Upper lobe of left lung (tissue), 6 donors: ENCODE measurements at places on chromosomes 1 and 21. TPM values are rescaled to one million over a fixed set of nuclear protein-coding genes. Genes with fewer than 3 reads are reported as not detected.

Gene SLFNL1
- 5.3 TPM for total RNA-seq

- no peak overlapping the region for H3K4me3 ChIP-seq
- H3K4me1 ChIP-seq: no peaks in the 10 kb centered on the region
- no peak overlapping the region for H3K27ac ChIP-seq
- DNase-seq: no peak
- H3K36me3 ChIP-seq: no peaks in the 10 kb centered on the region
Measured at GRCh38 chr1:210681158-210681557, 352.5 kb downstream of the HHAT start.

DNA sequence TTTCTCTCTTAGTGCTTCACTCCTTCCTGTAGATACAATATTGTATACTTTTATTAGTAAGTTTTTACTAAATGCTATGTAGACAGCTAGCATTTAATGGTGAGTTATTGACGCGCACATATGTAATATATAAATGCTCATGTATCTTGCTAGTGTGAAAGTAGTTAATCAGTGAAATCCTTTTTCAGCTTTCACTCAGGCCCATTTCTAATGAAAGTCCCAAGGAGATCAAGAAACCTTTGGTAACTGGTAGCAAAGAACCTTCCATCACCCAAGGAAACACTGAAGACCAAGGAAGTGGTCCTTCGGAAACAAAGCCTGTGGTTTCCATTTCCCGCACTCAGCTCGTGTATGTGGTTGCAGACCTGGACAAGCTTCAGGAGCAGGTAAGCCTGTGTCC is 27.2 kb downstream of the AGT start:
- H3K27ac ChIP-seq: no peak overlapping the region
- peaks cover 97% of the 10 kb centered on the region for H3K36me3 ChIP-seq
- no peak for DNase-seq
- no peaks in the 10 kb centered on the region for H3K4me1 ChIP-seq

Gene FCRL5
- 0.61 TPM for total RNA-seq

Gene OPTC
- total RNA-seq: not detected

DNA sequence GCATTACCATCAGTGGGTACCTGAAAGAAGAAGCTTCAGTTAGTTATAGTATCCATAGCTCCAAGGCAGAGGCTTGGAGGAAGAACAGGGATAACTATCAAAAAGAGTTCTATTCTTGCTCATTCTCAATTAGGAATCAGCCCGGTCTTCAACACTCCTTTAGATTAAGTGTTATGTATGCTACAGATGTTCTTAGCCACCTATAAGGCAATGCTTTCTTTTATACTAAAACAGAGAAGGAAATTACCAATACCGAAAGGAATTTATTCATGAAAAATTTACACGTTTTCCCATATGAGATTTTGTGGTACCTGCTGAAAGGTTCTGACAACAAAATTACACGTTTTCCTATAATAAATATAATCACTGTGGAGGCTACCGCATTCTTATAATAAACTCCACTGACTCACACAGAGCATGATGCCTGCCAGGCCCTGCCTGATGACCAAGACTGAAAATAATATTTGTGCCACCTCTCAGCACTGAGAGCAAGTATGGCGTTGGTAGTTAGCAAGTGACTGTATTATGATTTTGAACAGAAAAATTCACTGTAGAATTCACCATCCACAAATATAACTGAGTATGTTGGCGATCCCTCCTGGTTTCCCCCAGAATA is 58.3 kb downstream of the APP start:
- peaks cover 10% of the 10 kb centered on the region for H3K4me1 ChIP-seq
- H3K4me3 ChIP-seq: no peak overlapping the region
- no peak for DNase-seq
- H3K27me3 ChIP-seq: no peaks in the 10 kb centered on the region
- no peak overlapping the region for H3K27ac ChIP-seq
- H3K36me3 ChIP-seq: no peaks in the 10 kb centered on the region

Gene VSIG8
- not detected for total RNA-seq

DNA sequence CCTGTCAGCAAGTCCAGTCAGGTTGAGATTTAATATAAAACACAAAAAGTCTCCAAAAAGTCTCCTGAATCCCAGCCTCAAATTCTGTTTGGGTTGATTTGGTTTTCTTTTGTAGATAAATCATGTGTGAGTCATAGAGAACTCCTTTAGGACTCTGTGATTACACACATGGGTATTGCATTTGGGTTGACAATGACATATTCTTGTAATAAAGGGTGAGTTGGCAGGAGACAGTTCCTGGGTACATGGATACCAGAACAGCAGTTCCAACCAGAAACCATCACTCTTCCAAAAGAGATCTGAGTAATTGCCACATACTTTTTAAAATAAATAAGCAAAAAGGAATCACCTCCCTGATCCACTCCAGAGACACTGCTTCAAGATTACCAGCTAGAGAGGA is 8.9 kb downstream of the CR2 start:
- H3K27ac ChIP-seq: no peak overlapping the region
- no peaks in the 10 kb centered on the region for H3K36me3 ChIP-seq
- H3K4me1 ChIP-seq: no peaks in the 10 kb centered on the region
- no peak for DNase-seq
- H3K27me3 ChIP-seq: no peaks in the 10 kb centered on the region

DNA sequence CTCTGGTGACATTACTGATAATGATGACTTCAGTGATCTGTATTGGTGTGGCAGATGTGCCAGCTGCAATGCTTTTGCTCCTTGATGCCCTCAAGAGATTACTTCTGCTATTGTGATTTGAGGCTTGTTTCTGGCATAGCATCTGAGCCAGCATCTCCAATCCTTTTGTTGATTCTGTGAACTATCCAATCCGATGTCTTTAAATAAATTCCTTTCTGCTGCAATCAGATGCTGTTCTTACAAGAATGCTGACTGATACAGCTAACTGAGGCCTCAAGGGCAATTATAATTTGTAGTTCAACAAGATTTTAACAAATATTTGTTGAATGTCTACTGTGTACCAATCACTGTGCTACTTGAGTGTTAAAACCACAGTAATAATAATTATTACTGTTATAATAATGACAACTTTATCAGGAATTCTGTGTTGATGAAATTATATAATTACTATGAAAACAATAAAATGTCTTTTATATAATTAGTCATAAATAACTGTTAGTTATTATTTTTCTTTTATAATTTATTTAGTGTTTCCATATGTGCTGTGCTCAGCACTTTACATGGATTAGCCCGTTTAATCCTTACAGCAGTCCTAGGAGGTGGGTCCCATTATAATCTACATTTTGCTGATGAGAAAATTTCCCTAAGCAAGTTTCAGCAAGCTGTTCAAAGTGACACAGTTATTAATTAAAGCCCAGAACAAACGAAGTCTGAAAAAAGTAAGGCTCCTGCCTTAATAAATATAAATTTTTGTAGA is 308.2 kb downstream of the BRINP3 start:
- H3K4me3 ChIP-seq: no peak overlapping the region
- no peaks in the 10 kb centered on the region for H3K36me3 ChIP-seq
- H3K27me3 ChIP-seq: no peaks in the 10 kb centered on the region
- no peaks in the 10 kb centered on the region for H3K4me1 ChIP-seq

Gene OTUD3
- 8.5 TPM for total RNA-seq

Gene C1orf87
- total RNA-seq: 0.40 TPM

DNA sequence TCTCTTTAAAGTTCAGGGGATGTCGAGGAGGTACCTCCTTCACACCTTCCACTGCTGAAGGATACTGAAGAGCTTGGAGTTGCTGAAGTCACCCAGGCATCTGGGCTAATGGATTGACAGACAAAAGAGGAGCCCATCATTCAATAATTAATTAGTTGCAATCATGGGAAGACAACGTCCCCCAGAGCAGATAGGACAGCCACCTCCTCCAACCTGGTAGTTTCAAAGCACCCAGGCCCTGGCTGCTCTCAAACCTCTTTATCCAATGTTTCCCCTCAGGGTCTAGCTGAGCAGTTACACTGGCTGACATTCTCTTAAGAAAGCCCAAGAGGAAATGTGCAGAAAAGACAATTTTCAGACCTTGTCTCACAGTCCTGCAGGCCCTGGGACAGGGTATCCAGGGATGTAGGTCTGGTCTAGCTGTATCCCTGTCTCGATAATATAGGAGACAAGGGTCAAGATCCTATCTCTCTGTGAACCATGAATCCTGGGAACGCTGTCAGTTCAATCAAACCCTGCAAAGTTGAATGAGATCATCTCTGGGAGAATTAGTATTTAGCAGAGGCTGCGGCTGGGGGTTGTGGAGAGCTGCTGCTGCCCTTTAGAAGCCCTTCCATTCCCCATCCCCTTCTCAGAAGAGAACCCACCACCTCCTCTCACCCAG is 1.1 kb downstream of the TSPAN2 start:
- peak overlapping the region; percentile 75 for H3K4me3 ChIP-seq
- no peak overlapping the region for H3K27ac ChIP-seq
- DNase-seq: no peak
- H3K4me1 ChIP-seq: peaks cover 16% of the 10 kb centered on the region

Gene TRIM45
- total RNA-seq: 1.9 TPM

Gene LCE1C
- not detected for total RNA-seq

- H3K36me3 ChIP-seq: peaks cover 82% of the 10 kb centered on the region
- no peaks in the 10 kb centered on the region for H3K27me3 ChIP-seq
- DNase-seq: no peak
- H3K27ac ChIP-seq: no peak overlapping the region
- H3K4me3 ChIP-seq: no peak overlapping the region
Measured at GRCh38 chr1:229536982-229537381, 21.5 kb downstream of the ABCB10 start.

DNA sequence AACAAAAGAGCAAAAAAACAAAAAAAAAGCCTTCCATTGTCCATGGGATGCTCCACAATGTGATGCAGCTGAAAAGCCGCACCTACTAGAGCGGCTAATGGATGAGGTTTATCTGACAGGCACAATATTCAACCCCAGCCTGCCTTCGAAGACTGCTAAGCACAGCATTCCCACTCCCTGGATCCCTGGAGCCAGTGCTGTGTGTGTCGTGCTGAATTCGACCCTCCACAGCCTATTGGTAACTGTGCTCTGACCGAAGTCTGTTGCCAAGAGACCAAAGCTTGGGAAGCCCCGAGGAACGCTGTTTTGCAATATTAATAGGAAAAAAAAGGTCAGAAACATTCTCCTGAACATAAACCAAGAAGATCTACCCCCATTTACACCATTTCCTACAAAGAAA is 57.2 kb upstream of the PUM1 start:
- no peaks in the 10 kb centered on the region for H3K27me3 ChIP-seq
- H3K27ac ChIP-seq: no peak overlapping the region
- H3K36me3 ChIP-seq: no peaks in the 10 kb centered on the region

Gene ZNF124
- total RNA-seq: 31.8 TPM

DNA sequence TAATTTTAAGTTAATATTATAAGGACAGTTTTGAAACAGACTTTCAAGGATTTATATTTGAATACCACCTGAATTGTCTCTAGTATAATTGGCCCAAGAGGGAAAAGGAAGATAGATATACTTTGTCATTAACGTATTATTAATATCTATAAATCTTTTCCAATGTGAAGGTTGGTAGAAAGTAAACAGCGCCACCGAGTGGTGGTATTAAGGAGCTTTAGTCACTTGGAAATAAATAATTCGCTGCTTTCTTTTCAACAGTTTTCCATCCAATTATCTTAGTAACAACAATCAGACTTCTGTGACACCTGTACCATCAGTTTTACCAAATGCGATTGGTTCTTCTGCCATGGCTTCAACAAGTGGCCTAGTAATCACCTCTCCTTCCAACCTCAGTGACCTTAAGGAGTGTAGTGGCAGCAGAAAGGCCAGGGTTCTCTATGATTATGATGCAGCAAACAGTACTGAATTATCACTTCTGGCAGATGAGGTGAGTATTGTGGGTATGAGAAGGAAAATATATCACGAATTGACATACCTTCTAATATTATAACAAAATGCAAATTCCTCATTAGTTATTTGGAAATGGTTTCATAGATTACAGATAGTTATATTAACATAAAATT is 37.7 kb downstream of the SH3GLB1 start:
- peaks cover 50% of the 10 kb centered on the region for H3K36me3 ChIP-seq
- H3K4me3 ChIP-seq: no peak overlapping the region
- DNase-seq: peak; percentile 37
- no peaks in the 10 kb centered on the region for H3K27me3 ChIP-seq

DNA sequence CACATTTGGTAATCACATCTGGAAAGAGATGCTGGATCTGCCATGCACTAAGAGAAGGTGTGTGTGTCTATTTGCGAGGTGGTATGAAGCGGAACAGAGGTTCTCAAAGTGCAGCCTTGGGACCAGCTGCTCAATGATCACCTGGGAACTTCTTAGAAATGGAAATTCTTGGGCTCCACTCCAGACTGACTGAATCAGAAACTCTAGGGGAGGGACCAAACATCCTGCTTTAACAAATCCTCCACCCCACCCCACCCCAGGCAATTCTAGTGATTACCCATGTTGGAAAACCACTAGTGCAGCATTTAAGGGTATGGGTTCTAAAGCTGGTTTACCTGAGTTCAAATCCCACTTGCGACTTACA is 143.9 kb upstream of the JUN start:
- H3K27ac ChIP-seq: no peak overlapping the region
- DNase-seq: no peak
- peaks cover 24% of the 10 kb centered on the region for H3K4me1 ChIP-seq
- no peak overlapping the region for H3K4me3 ChIP-seq
- no peaks in the 10 kb centered on the region for H3K36me3 ChIP-seq

DNA sequence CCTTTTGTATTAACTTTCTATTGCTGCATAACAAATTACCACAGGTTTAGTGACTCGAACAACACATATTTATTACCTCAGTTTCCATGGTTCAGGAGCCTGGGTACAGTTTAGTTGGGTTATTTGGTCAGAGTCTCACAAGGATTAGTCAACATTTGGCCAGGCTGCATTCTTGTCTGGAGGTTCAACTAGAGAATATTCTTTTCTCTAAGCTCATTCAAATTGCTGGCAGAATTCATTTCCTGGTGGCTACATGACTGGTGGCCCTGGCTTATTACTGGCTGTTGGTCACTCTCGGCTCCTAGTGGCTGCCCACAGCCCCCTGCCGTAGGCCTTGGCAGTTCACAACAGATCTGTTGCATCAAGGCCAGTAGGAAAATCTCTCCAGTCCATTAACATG is 81.1 kb upstream of the ADAR start:
- H3K27me3 ChIP-seq: no peaks in the 10 kb centered on the region
- no peak for DNase-seq
- no peak overlapping the region for H3K27ac ChIP-seq
- H3K4me3 ChIP-seq: no peak overlapping the region
- H3K36me3 ChIP-seq: no peaks in the 10 kb centered on the region

Gene KRTAP11-1
- total RNA-seq: not detected

Gene NPHS2
- not detected for total RNA-seq

Gene CFAP298
- total RNA-seq: 47.1 TPM

Gene ABCG1
- total RNA-seq: 60.6 TPM

Gene WDR3
- 15.7 TPM for total RNA-seq

GRCh38 chr1:3679799-3680453 is 27.6 kb downstream of the TP73 start:
- H3K27ac ChIP-seq: no peak overlapping the region
- no peak for DNase-seq
- no peak overlapping the region for H3K4me3 ChIP-seq
- H3K4me1 ChIP-seq: peaks cover 17% of the 10 kb centered on the region
- no peaks in the 10 kb centered on the region for H3K36me3 ChIP-seq
